Stimulated activated CD8-positive, alpha-beta memory T cell treated with anti-CD3 and anti-CD28 coated beads, Interleukin-15, amount 100 ng/mL, for 4 hours (primary cell): ENCODE measurements at places on chromosomes 6 and 20.

GRCh38 chr20:61407561-61407960 is 155.5 kb downstream of the CDH4 start:
- DNase-seq, result no peak

GRCh38 chr6:32178547-32179440 is 589 bp downstream of the RNF5 start:
- no peak for DNase-seq

GRCh38 chr6:35048631-35049083 is 92.5 kb downstream of the TCP11 start:
- no peak for DNase-seq

DNA sequence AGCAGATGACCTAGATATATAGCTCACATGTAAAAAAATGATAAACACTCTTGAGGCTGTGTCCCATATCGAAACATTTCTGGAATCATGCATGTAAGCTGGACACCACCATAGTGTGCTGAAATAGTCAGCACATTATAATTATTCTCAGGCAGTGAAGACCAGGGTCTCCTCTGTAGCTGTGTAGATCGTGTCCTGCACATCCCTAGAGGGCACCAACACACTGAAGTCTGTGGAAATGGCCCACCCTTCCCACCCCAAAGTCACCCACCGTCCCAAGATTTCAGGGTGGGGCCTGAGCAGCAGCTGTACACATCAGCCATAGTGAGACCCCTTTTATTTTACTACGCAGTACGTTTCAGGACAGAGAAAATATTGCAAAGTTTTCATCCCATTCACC is 21.0 kb upstream of the TMEM30A start:
- DNase-seq, result no peak

DNA sequence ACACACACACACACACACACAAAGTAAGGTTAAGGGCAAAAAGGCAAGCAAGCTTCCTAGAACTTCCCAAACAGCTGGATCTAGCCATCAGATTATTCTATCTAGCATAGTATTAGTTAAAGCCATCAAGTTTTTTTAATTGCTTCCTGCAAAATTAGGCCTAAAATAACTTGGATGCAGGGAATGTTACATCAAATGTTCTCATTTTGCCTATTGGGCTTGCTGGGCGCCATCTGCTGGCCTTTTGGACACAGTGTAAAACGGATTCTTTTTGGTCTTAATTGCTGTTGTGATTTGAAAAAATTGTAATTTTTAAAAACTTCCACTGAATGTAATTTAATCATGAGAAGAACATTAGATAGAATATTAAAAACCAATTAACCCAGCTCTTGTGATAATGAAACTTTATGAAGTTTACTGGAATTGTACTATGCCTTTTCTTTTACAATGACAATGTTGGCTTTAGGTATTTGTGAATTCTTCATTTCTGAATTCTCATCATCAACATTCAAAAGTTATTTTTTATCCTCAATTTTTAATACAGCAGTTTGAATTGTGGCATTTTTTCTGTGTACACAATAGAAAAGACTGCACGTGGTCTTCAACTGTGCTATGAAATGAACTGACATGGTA is 6.8 kb downstream of the MKKS start:
- no peak for DNase-seq

DNA sequence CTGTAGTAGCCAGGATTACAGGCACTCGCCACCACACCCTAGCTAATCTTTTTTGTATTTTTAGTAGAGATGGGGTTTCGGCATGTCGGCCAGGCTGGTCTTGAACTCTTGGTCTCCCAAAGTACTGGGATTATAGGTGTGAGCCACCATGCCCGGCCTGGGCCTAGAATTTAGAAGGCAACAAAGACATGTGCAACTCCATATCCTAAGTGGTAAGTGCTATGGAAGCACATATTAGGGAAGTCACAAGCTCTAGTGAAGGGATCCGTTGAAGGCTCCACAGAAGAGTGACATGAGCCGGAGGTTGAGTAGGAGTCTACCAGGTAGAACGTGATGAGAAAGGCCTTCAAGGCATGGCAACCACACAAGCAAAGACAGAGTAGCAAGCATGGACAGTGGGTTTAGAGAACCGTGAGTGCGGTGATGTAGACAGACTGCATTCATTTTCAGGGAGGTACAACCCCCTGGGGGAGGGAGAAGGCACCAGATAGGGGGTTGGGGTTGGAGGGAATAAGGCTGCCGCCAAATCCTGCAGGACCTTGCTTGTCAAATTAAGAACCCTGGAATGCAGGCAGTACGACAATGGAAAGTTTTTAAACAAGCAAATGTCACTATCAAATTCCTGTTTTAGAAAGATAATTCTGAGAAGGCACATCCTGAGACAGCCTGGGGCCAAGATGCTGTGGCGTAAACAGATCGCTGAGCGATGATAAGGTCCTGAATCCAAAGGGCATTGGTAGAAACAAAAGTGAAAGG is 50.2 kb downstream of the ARHGAP18 start:
- no peak for DNase-seq

DNA sequence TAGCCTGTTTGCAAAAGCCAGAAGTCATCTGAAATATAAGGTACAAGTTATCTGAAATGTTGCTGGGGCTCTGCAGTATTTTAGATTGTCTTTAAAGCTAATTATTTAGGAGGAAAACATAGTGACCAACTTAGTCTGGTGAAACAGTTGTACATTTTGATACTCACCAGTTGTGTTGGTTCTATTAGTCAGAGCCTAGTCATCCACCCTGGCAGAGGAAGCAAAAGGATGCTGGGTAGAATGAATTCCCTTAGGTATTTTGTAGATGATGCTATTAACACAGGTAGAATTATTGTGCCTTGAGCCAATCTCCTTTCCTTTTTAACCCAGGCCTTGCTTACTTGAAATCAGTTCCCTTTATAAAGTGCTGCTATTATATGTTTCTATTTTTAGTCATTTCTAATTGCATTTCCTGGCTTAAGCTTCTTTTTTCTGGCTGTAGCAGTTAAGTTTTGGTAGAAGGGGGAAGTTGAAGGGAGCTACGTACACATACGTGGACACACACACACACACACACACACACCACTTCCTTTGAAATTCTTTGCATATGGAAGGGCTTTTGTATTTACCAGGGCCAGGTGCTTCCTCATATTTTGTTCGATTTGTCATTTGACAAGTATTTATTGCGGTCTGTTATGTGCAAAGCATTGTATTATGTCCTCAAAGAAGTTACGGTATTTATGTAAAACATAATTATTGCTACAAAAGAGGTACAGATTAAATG is 82.4 kb downstream of the RTN4IP1 start:
- DNase-seq, result no peak

- no peak for DNase-seq
Measured at GRCh38 chr6:84579404-84579803, 185.0 kb downstream of the TBX18 start.

DNA sequence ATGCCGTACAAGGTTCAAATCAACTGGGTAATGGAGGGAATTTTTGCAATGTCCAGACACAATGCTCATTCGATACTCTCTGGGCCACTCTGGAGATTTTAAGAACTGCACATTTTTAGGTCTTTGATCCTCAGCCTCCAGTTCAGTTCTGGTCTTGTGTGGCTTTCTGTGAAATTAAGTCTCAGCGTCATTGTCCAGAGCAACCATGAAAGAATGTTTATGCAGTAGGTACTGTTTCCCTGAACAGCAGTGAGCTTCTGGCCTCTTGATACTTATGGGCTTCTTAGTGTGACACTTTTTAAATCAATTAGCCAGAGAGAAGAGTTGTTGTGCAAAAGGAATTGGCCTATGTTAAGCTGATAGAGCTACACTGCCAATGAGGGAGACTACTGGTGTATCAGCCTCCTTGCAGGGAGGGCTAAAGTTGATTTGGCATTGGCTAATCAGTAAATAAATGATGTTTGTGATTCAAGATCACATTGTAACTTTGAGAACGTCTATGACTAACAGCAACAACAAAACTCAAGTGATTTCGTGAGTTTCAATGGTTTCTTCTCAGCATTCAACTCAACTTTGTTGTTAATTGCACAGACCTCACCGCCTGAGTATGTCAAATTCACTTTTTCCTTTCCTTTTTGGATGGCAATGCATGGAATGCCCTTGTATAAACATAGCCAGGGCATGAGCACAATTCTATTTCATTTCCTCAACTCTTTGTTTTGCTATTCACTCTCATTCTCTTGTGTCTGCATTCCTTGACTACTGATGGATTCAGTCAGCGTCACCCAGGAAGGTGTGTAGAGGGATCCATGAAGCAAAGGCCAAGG is 85.1 kb downstream of the GJA1 start:
- DNase-seq, result no peak

DNA sequence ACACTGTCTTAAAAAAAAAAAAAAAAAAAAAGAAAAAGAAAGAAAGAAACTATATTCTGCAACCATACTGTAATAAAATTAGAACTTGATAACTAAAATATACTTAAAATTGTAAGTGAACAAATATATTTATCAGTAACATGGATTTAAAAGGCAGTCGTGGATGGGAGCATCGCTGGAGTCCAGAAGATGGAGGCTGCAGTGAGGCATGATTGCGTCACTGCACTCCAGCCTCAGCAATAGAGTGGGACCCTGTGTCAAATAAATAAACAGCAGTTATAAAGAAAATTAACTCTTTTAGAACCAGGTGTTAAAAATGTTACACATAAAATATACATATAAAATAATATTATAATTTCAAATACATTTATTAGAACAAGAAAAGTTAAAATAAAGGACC is 8.7 kb downstream of the PSMB9 start:
- DNase-seq, result no peak

GRCh38 chr6:112470950-112471349 is 123.8 kb downstream of the RFPL4B start:
- no peak for DNase-seq

DNA sequence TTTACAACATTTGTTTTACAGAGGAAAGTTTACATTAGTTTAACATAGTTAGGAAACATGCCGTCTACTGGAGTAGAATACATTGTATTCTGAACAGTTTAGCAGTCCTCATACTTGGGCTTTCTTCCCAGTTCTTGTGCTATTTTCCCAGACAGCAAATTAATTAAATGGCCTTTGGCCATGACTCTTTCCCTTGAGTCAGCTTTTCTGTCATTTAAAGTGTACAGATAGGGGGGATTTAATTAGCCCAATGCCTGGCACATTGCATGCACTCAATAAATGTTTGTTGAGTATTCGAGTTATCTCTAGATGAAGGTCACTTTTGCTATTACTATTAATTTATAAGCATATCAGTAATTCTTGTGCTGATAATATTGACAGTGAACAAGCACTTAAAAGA is 1.6 kb downstream of the TMEM244 start:
- no peak for DNase-seq

DNA sequence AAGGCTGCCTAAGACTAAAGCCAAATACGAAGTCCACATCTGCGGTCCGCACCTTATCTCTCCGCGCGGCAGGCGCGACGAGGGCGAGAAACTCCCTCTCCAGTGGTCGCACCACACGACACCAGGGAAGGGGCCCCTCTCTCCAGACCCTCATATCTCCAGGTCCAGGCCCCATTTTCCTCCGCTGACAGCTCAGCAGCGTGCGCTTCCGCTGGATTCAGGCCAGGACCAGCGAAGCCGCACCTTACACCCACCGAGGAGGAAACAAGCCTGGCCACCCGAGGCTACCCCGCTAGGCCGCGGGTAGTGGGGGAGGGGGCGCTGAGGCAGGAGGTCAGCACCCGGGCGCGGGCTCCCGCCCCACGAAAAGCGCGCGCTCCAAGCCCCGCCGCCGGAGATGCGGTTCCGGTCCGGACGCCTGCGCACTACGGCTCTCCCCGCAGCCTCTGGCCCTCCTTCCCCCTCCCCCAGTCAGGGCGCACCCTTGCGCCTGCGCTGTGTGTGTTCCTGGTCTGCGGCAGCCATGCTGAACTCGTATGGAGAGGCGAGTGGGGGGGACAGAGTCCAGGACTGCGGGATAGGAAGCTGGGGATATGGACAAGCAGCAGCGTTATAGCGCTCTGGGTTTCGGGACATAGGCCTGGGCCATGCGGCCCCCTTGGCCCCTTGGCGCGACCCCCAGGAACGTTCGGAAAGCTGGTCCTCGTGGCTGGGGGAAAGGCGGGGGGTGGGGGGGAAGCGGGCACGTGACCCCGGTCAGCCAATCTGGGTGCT is at the start of gene BRD2:
TSS of gene BRD2 (plus strand) at position 502 of the 774 bp plus-strand sequence. CDS start 4,305 bp downstream, outside the sequence.
- DNase-seq, result peak; percentile 93

DNA sequence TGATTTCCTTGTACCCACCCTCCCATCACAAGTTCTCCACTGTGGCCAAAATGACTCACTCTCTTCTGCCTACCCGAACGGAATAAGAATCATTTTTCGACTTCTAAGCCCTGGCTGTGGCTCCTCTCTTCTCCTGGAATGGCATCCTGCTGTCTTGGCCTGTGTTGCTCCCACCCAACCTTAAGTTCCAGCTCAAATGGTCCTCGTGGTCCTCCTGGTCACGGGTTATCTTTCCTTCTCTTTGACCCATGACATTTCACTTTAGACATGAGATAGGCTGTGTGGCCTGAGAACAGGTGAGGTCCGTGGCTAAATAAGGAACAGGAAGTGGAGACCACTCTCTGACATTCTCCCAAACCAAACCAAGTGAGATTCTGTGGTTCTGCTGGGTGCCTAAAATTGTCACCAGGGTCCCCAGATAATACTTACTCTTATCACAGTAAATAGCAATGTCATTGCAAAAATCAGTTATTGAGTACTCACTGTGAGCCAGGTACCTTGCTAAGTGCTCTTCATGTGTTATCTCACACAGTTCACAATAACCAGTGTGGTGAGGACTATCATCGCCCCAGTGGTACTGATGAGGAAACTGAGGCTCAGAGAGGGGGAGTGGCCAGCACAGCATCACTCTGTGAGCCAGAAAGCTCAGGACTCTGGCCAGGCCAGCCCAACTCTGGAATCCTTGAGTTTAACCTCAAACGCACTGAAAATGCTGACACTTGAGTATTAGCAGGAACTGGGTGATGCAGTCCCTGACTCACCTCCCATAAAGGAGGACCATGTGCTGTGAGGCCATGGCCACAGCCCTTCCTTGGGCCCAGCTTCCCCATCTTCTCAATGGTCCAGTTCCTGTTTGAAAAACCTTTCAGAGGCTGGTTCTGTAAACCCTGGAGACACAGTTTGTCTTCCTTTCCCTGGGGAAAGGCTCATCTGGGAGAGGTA is 74.8 kb upstream of the SIRPA start:
- DNase-seq, result no peak

GRCh38 chr6:91486200-91486599 is 899.3 kb upstream of the MAP3K7 start:
- no peak for DNase-seq

DNA sequence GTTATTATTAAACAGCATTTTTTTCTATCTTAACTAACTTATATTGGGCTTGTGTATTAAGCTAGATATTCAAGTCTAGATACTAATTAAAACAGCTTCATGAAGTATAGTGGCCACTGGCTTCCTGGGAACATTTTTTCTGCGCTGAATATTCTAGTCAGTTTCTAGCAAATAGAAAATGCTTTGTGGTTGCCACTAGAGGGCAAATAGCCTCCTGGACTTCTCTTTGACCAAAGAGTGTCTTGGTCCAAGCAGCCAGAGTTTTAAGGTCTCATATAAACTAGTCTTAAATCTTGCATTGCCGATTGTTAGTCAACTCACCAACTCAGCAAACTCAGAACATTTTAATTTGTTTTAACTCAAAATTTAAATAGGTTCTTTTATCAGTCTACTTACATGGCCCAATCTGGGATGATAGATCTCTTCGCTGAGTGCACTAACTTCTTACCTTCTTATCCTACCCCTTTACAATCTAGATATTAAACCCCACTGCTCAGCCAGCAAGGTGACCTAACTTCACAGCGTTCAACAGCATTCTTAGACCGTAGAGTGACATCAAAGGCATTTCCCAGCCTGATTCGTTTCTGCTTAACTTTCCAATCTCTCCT is 24.6 kb upstream of the ID4 start:
- DNase-seq, result no peak

- no peak for DNase-seq
Measured at GRCh38 chr6:143882401-143882930, 18.2 kb downstream of the ZC2HC1B start.

GRCh38 chr6:135179920-135180541 is 1.1 kb upstream of the MYB start:
- peak; percentile 23 for DNase-seq
